Occipital lobe (tissue), 3 donors: ENCODE measurements at places on chromosomes 5 and 9.

DNA sequence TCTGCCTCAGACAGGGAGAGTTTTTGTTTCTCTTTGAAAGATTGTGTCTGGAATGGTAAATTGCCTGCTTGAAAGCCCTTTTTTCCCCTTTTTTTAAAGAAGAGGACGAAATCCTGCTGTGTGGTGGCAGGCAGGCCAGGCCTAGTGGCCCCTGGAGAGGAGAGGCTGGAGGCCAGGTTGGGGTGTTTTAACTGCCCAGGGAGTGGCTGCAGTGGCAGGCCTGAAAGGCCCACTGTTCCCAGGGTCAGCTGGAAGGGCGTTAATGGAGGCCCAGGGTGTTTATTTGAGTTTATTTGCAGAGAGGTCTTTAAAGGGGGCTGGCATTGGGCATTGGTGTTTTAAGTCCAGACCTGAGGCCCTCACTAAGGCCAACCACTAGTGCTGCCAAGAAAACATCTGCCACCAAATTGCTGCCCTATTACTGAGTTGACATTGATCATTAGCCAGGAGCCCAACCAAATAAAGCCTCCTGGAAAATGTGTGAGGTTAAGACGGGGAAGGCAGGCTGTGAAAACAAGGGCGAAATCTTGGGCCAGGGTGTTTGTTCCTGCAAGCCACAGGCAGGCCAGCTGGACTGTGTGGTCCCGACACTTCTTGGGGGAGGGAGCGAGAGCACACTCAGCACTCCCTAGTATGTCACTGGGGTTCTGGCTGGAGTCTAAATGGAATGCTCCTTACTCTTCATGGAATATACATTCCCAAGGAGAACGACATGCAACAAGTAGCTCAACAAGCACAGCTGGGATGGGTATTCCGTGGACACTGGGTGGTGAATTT, 5.0 kb downstream of the JADE2 start:
- DNase-seq: no peak

- no peak for DNase-seq
These were observed 26.8 kb downstream of the GRIA1 start for GRCh38 chr5:153517241-153517611.

DNA sequence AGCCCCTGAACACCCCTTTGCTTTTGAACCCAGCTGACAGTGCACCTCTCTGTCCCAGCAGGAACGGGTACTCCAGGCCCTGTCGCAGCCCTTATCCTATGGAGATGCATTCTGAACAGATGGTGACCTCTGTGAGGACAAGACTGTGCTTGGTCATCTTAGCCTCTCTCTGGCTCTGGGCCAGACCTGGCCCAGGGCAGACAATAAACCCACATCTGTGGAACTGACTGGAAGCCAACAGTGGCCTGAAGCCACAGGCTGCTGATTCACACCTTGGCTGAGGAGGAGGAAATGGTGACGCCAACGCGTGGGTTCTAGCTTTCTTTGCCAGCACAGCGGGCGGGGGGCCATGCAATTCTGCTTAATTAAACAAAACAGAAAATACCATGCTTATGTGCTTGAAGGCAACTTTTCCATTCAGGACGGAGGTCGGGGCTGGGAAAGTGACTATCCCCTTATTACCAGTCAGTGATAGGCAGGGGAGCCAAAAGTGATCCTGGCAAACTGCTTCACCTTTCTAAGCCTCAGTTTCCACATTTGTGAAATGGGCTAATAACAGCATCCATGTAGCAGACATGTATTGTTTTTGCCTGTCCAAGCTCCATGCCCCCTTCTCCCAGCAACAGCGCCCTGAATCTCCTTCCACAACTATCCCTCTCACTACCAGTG, 10.8 kb downstream of the SH3PXD2B start:
- peak; percentile 63 for DNase-seq

GRCh38 chr5:172504701-172505402, 50.5 kb upstream of the SH3PXD2B start:
- DNase-seq: no peak

DNA sequence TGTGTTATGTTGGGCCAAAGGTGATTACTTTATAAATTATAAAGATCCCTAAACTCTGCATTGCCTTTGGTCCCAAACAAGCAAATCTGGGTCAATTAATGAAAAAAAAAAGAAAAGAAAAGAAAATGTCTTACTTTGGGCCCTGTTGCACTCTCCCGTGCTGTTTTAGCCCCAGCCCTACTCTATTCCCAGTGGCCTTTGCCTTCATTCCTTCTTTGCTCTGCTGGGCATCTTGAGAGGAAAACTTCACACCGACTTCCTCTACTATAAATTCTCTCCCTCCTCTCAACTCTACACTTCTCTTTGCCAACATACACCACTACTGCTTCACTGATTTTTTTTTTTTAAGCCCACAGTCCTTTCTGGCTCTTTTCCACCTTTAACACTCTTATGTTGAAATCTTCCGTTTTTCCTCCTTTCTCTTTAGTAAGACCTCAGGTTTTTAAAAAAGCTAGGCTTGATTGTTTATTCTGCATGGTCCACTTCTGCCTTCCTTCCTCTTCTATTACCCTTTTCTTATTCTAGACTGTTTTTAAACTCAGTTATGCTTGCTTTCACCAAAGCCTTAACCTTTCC, 4.5 kb upstream of the MSMP start:
- no peak for DNase-seq

DNA sequence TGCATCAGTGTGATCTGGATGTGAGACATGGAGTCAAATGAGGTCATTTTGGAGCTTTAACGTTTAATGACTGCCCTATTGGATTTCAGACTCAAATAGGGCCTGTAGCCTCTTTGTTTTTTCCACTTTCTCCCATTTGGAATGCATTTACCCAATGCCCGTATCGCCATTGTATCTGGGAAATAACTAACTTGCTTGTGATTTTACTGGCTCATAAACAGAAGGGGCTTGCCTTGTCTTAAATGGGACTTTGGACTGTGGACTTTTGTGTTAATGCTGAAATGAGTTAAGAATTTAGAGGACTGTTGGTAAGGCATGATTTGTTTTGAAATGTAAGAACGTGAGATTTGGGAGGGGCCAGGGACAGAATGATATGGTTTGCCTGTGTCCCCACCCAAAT, 494.6 kb downstream of the CHSY3 start:
- DNase-seq: no peak

- DNase-seq: no peak
These were observed 11.7 kb downstream of the OR13J1 start for GRCh38 chr9:35858458-35858857.

GRCh38 chr5:157486221-157486681, 26.2 kb downstream of the NIPAL4 start:
- DNase-seq: no peak

- peak; percentile 5 for DNase-seq
These were observed 16.9 kb downstream of the DNAJC18 start for GRCh38 chr5:139422307-139422893.

GRCh38 chr5:44943647-44944046, 134.9 kb downstream of the MRPS30 start:
- no peak for DNase-seq

GRCh38 chr9:136575626-136576268, 29.9 kb upstream of the NOTCH1 start:
- DNase-seq: no peak

DNA sequence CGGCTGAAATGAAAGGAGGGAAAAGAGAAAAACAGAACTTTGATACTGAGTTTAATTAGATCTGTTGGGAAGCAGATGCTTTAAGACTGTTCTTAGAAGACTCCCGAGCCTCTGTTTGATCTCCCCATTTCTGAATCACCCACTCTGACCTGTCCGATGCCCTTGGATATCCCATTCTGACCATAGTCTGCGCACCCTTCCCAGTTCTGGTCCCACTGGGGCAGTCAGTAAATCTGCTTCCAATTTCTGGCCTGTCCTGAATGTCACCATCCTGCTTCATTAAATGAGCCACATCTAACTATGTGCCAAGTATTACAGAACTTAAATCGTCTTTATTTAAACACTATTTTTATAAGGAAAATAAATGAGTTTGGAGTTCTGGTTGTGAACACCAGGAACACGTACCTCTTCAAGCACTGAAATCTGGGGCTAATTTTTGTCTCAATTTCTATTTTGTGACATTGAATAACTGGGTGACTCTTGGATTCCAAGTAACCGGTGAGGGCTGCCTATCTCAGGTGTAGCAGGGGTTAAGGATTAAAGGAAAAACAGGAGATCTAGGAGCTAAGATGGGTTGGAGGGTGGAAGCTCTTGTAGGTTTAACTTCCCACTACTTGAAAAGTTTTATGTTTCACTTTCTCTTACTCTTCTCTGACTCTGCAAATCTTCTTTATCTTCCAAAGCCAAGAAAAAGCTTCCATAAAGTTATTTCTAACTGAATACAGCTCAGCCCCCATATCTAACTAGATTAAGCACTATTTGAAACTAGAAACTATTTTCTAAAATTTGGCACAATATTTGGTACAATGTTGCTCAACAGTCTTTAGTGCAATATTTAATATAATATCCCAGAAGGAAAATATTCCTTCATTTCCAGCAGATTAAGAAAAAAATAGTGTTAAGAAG, 40.1 kb downstream of the ALDH1A1 start:
- no peak for DNase-seq

DNA sequence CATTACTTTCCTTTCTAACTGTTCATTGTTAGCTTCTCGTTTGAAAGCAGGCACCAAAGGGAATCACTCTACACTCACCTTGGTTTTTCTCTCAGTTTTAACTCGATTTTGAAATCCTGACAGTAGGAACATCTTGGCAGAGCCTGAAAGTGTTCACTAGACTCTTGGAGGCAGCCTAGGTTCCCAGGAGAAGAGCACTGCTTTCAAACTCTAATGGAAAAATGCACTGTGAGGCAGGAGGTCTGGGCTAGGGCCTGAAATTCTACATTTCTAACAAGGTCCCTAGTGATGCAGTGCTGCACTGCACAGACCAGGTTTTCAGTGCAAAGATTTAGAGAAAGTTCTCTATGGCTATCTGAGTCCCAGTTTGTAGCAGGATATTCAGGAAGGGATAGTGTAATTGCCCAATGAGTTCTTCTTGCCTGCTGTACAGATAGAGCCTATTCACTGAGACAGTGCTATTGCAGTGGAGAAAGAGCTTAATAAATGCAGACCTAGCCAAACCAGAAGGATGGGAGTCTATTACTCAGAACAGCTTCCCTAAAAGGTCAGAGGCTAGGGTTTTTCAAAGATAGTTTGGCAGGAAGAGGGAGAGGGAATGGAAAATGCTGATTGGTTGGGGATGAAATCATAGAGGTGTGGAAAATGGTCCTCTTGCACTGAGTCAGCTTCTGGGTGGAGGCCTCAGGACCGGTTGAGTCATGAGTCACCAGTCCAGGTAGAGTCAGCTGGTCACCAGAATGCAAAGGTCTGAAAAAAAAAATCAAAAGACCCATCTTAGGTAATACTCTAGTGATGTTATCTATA, 153.9 kb downstream of the GPBP1 start:
- no peak for DNase-seq

DNA sequence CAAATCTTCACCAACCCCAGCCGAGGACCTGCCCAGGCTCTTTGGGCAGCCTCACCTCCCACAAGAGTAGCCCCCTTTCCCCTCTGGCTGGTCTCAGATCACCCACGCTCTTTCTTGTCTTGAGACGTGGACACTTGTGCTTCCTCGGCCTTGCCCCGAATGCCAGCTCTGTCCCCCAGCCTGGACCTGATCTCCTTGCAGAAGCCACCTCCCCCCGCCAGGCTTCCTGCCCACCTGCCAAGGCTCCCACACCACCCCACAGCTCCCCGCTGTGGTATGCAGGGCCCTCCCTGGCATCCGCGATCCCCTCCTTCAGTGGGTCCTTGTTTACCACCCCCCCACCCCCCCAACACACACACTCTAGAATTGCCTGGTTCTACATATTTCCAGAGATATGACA, 133.7 kb downstream of the ROR2 start:
- DNase-seq: no peak

DNA sequence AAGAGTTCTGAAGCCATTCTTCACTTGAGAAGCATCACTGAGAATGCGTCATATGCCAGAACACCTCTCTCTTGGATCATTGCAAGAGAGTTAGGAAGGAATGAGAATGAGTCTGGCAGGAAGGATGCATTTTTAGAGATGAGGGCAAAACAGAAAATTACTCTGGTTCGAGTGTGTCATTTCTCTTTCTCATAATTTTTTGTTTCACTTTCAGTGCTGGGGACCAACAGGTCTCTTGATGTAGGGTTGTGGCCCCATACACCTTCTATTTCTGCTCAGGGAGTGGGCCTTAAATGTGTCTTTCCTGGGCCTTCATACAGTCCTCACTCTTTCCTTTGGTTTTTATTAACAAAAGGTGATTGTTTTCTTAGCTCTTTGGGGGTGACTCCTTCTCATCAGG, 302.4 kb downstream of the NR3C1 start:
- no peak for DNase-seq

- no peak for DNase-seq
These were observed at the start of gene PCDHGB1 for GRCh38 chr5:141349917-141350619. Gene PCDHGB1 (plus strand): TSS chr5:141350099. CDS start chr5:141350261, 162 bp downstream.

- DNase-seq: no peak
These were observed 916.6 kb downstream of the DNAH5 start for GRCh38 chr5:13027874-13028273.

- DNase-seq: no peak
These were observed 7.3 kb downstream of the ECM2 start for GRCh38 chr9:92528522-92528849.

- DNase-seq: no peak
These were observed 262.9 kb downstream of the EPB41L4A start for GRCh38 chr5:112156211-112156610.

GRCh38 chr5:33343676-33344327, 97.0 kb upstream of the TARS1 start:
- no peak for DNase-seq

- DNase-seq: no peak
These were observed 94.7 kb downstream of the RICTOR start for GRCh38 chr5:38979535-38979934.

GRCh38 chr9:16143310-16143709, 590.5 kb downstream of the CCDC171 start:
- DNase-seq: no peak
